NCI-H524 (cell line): ENCODE measurements at places on chromosomes 3 and 15.

GRCh38 chr15:47754312-47754711 is 37.0 kb downstream of the SEMA6D start:
- no peak for DNase-seq

DNA sequence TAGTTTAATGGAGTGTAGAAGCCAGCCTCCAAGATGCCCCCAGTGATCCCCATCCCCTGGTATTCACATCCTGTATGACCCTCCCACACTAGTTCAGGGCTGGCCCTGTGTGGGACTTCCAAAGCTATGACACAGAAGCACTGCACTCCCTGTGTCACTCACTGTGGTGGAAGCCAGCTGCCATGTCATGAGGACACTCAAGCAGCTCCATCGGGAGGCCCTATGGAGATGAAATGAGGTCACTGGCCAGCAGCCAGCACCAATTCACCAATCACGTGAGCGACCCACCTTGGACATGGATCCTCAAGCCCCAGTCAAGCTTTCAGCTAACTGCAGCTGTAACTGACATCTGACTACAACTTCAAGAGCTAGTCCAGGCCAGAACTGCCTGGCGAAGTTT is 3.9 kb upstream of the ACAN start:
- DNase-seq = no peak

- DNase-seq = no peak
Measured at GRCh38 chr3:187188931-187189330, 8.4 kb upstream of the RTP1 start.

DNA sequence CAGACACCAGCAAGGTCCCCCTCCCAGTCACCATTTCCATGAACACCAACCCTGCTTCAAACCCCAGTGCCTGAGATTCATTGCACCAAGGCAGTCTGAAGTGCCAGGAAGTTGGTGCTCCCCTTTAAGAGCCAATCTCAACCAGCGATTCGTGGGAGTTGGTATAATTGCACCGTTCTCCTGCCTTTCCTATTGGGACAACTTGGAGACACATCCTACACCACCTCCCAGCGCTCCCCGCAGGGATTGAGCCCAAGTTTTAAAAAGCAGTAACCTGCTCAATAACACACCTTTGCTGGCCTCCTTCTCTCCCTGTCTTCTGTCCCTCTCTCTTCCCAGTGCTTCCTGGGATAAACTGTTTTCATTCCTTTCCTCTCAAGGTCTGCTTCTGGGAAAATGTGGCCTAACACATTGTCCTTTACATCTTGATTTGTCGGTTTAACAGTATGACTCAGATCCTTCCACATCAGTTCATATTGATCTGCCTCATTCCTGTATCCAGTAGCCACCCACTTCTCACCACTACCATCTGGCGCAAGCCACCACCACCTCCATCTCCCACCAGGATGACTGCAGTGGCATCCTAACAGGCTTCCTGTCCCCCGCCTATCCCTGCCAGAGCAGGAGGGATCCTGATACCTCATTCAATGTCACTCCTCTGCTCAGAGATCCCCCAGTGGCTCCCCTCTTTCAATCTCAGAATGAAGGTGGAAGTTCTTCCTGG is 37.8 kb upstream of the HRH1 start:
- no peak for DNase-seq

DNA sequence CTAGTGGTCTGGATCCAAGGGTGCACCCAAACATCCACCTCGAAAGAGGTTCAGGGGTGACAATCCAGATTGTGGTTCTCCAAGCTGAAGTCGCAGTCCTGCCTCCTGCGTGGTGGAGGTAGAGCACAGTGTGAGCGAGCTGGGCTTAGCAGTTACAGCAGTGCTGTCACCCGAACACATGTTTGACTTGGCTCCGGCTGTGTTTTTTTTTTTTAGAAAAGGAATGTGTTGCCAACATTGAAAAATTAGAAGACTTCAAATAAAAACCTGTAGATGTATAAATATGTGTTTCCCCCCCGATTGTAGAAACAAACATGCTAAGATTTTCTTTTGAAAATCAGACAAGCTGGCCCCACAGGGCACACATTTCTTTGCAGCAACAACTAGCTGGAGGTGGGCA is 530.8 kb downstream of the SHQ1 start:
- no peak for DNase-seq

DNA sequence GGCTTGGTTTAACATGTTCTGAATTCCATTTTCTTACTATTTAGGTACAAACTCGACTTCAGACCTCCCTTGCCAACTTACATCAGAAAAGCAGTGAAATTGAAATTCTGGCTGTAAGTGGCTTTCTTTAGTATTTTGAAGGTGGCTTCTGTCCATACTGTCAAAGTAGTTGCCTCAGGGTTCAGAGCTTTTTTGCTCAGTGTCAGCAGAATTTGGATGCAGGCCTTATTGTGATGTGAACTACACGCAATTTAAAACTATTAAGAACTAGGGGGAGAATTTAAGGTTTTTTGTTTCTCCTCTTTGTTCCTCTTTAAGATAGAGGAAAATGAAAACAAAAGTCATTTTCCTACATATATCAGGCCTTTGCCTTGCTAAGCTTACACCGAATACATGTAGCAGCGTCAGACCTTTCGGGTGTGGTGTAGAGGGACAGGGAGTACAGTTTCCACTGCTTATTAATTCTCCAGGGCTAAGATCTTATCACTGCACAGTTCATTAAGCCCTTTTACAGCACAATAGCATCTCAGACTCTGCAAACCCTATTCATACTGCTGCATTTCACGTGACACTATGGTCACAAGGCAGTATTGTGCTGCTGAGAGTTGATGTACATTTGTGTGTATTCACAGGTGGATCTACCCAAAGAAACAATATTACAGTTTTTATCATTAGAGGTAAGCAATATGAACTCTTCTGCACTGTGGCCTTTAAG is 6.7 kb downstream of the SRP14 start:
- no peak for DNase-seq

GRCh38 chr3:62109534-62109933 is 263.8 kb downstream of the FEZF2 start:
- DNase-seq = no peak

- DNase-seq = no peak
Measured at GRCh38 chr3:114221165-114221880, 16.1 kb downstream of the ZNF80 start.

GRCh38 chr3:72258361-72259141 is 473.6 kb upstream of the PROK2 start:
- peak; percentile 87 for DNase-seq

GRCh38 chr3:81470524-81471278 is 290.7 kb downstream of the GBE1 start:
- DNase-seq = no peak

- no peak for DNase-seq
Measured at GRCh38 chr3:141333836-141334626, 34.3 kb upstream of the ZBTB38 start.

DNA sequence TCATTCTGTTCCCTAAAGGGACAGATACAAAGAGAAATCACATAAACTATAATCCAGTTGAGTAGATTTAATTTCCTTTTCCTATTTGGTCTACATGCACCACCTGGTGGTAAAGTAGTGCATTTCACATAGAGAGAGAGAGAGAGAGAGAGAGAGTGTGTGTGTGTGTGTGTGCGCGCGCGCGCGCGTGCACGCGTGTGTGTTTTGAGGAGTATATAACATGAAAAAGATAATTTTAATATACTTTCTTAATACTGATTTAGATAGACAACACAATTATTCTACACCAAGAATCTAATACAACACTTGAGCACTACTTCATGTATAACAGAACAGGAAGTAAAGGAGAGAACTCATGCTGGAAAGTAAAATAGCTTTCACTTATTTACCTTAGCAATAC is 1.1 kb upstream of the FGF7 start:
- peak; percentile 15 for DNase-seq
